ENCODE measurements at places on chromosomes 1 and 21.
A peak's percentile ranks its signal among the peaks of the same experiment; 100 is the strongest.

DNA sequence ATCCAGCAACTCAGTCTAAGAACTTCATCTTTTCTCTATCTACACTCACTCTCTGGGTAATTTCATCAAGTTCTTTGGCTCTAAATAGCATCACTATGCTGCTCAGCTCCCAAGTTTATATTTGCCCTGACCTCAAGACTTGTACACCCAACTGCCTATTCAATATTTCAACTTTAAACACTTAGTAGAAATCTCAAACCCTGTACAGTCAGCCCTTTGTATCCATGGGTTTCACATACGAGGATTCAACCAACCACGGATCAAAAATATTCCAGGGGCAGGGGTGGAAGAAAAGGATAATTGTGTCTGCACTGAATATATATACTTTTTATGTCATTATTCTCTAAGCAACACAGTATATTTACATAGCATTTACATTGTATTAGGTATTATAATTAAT is 13.9 kb downstream of the ASH1L start:
- no peak for DNase-seq

DNA sequence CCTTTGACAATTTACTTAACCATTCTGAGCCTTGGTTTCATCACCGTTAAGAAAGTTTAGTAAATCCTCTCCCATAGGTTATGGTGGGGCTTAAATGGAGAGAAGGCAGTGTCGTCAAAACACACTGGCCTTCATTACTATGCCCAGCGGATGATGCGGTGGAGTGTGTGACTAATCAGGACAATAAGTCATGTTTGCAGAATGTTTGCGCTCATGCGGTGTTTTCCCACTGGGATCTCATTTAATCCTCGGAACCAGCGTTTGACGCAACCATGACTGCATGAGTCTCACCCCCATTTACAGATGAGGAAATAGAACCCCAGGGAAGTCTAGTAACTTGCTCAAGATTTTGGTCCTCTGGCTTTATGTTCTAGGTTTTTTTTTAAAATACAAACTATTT is 17.5 kb downstream of the SLC26A9 start:
- no peak for DNase-seq

DNA sequence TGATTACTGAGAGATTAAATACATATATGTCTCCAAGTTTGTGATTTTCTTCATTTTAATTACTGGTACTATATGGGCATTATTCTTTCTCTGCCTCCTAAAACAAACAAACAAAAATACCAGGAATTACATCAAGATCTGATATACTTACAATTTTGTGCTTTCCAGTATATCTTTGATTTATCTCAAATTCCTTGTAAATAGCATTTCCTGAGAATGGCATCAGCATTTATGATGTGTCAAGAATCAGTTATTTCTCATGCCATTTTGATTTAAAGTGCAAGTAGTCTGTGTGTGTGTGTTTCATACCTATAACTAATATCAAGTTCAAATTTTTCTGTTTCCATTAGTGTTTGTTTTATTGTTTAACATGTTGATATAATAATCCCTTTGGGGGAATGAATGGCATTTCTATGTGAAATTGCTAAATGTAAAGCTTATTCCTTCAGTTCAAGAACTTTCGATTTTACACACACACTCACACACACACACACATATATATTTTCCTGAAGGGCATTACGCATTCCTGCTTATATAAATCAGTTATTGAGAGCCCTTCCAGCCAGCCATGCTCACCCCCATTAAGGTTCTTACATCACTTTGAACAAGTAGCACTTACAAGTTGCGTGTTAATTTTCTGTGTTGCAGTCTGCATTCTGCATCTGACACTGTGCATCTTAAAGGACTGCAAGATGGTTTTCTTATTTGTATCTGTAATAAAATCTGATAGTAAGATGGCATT is 102.7 kb downstream of the NEK7 start:
- no peak for DNase-seq

- DNase-seq = no peak
These were observed 21.7 kb downstream of the SLC6A17 start for GRCh38 chr1:110172001-110172400.

- no peak for DNase-seq
These were observed 269.6 kb downstream of the GRIK1 start for GRCh38 chr21:29670228-29670627.

- DNase-seq = no peak
These were observed 153.7 kb downstream of the SETD4 start for GRCh38 chr21:35906586-35906985.

DNA sequence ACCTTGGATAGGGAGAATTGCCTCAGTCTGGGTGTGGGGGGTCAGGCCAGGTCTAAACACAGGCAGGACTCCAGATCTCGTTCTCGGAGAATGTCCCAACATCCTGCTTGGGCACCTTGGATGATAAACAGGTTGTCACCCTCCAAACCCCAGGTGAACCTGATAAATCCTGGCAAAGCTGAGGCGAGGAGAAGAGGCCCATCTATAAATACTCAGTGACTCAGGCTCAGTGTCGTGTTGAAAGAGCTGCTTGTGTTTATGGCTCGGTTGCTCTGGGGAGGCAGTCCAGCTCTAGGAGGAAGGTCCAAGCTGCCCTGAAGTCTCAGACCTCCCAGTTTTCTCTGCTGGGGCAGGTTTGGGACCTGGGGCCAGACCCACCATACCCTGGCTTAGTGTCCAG is 15.8 kb upstream of the TRIM63 start:
- peak; percentile 36 for DNase-seq

DNA sequence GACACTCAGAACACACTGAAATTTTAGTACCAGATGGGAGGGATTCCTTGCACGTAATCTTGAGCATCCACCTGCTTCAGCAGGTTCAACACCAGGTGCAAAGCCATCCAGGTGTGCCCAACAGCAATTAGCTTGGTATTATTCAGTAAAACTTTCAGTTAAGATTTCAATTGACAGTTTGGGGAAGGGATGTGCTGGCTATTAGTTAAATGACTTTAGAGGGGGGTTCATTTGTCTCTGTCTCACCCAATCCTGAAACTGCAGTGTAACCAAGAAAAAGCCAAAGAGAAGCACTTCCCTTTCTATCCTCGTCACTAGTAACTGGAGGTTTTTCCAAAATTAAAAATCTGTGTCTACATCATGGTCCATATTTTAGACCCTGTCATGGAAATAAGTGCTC is 90.9 kb downstream of the PIK3R3 start:
- no peak for DNase-seq

DNA sequence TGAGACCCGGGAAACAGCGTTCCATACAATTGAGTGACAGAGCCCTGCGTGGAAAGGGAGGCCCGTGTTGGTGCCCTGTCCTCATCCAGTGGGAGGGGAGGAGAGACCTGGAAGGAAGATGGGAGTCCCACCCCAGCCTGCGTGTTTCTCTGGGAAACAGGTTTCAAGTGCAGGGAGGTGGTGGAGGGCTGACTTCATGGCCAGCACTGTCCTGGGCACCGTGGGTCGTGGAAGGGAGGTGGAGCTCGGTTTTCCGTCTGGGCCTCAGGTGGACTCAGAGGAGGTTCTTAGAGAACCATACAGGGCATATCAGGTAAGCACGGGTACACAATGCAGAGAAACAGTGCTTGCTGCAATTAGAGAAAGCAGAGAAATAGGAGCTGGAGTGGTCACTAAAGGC is 222.6 kb downstream of the CAMTA1 start:
- DNase-seq = no peak

GRCh38 chr1:114100148-114100547 is 53.5 kb downstream of the SYT6 start:
- no peak for DNase-seq

DNA sequence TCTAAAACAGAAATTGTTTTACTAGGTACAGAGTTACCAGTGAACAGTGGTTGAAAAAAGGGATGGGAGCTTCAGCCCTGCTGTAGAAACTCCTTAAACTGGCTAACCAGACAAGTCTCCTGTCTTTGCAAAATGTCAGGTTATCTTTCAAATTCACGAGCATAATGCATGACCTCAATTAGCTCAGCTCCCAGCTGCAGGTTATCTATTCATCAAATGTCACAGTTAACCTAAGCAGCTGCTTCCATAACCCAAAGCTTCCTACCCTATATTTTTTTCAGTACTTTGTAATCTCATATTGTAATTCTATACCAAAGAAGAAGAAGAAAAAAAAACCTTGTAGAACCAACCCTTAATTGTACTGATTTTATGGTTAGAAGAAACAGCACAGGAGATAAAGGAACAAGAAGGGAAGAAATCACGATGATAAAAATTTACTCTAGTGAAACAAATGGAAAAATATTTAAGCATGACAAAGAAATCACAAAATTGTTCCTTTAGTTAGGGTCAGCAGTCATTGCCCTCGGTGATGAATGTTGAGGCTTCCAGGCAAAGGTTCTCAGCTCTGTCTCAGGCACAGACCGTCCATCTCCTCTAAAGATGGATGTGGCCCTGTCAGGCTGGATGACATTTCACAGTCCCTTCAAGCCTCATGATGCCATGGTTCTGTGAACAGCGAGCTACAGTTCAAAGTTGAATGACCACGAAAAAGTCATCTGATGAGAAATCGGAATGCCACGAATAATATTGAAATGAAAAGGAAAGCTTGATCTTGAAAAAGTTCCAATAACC is 95.9 kb downstream of the PLD5 start:
- DNase-seq = peak; percentile 36

DNA sequence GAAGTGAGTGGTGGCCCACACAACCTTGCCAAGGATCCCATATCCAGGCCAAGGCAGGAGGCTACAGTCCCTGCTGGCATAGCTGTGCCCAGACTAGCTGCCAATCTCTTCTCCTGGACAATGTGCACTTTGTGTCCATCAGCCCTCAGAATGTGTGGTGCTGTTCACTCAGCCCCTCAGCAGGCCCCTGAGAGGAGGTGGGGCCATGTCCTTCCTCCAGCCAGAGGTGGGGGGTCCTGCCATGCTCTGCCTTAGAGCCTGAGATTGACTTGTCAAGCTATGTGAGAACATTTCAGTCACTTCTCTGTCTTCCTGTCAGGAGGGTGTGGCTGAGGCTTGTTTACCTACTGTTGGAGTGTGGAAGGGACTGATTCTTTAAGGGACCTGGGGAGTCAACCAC is 1.4 kb downstream of the NCF2 start:
- DNase-seq = no peak

Data from muscle of leg (tissue), 16 donors.